Natural killer cell (primary cell): ENCODE measurements at places on chromosomes 11 and 22. TPM values are rescaled to one million over a fixed set of nuclear protein-coding genes. Genes with fewer than 3 reads are reported as not detected.

The KRTAP5-8 gene
- not detected for total RNA-seq

The GRIK4 gene
- 2.2 TPM for total RNA-seq

The OR8A1 gene
- total RNA-seq: not detected

The HEPHL1 gene
- not detected for total RNA-seq

The IGLL1 gene
- total RNA-seq: not detected

The APIP gene
- 9.4 TPM for total RNA-seq

The HMBS gene
- 6.7 TPM for total RNA-seq

The TSPAN32 gene
- total RNA-seq: 268 TPM

The SUSD2 gene
- 1.5 TPM for total RNA-seq

The APOL5 gene
- total RNA-seq: not detected

The OR4A5 gene
- not detected for total RNA-seq

The OR52E5 gene
- not detected for total RNA-seq

The AKIP1 gene
- 4.0 TPM for total RNA-seq

The GAS2 gene
- 2.0 TPM for total RNA-seq

The ELMOD1 gene
- total RNA-seq: not detected

The FXYD2 gene
- 0.75 TPM for total RNA-seq

The OR51B5 gene
- total RNA-seq: not detected

The GGT1 gene
- total RNA-seq: 7.0 TPM

The BDNF gene
- not detected for total RNA-seq

The C22orf31 gene
- total RNA-seq: not detected

The CCND1 gene
- 1.4 TPM for total RNA-seq

The SEC14L6 gene
- total RNA-seq: 0.18 TPM

The FDXACB1 gene
- 2.0 TPM for total RNA-seq

The CD248 gene
- total RNA-seq: 0.32 TPM

The TEX12 gene
- total RNA-seq: 0.82 TPM

The KMT2A gene
- total RNA-seq: 157 TPM

The MMP3 gene
- total RNA-seq: not detected

The RASSF10 gene
- total RNA-seq: not detected

The LUZP2 gene
- not detected for total RNA-seq
